ENCODE measurements at places on chromosomes 2 and 18. TPM values are rescaled to one million over a fixed set of nuclear protein-coding genes. Genes with fewer than 3 reads are reported as not detected.

DNA sequence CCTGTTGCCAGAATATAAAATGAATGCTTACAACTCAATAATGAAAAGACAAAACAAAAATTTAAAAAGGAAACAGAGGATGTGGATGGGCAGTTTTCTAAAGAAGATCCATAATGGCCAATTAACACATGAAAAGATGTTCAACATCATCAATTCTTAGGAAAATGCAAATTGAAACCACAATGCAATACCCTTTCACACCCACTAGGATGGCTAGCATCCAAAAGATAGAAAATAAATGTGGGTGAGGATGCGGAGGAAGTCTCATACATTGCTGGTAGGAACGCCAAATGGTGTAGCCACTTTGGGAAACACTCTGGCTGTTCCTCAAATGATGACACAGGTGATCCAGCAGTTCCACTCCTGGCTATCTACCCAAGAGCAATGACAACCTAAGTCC lies 130.5 kb downstream of the TNS1 start:
- H3K27ac ChIP-seq, result no peak overlapping the region
- DNase-seq, result no peak
- H3K36me3 ChIP-seq, result peaks cover 6% of the 10 kb centered on the region
- H3K27me3 ChIP-seq, result no peaks in the 10 kb centered on the region
- H3K4me1 ChIP-seq, result no peaks in the 10 kb centered on the region

DNA sequence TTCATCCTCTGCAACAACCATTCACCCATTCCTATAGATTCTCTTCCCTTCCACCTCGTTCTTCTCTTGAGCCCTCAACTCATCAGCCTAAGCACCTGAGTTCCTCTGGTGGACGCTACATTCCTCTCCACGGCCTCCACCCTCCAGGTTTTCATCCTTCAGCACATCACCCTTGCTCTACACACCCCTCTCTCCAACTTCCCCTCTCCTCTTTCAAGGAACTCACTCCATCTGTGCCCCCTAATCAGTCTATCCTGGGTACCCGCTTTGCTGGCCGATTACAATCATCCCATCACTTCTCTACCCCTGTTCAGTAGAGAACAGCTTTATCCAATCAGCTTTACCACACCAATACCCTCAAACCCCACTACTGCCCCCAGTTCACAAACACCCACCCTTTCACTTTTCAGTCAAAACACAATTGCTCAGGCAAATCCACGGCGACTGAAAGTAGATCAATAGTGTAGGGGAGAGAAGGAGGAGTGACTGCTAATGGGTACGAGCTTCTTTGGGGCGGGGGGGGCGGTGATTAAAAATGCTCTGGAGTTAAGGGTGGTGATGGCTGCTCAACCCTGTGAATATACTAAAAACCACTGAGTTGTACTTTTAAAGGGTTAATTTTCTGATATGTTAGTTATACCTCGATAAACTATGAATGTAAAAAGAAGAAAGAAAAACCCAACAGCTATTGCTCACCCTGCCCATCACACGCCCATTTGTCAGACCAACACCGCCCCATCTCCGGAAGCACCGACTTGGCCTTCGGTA lies 857 bp downstream of the DYM start:
- H3K4me1 ChIP-seq, result peaks cover 25% of the 10 kb centered on the region
- H3K36me3 ChIP-seq, result no peaks in the 10 kb centered on the region
- no peaks in the 10 kb centered on the region for H3K27me3 ChIP-seq
- peak overlapping the region; percentile 67 for H3K4me3 ChIP-seq

The FABP1 gene
- not detected for total RNA-seq

DNA sequence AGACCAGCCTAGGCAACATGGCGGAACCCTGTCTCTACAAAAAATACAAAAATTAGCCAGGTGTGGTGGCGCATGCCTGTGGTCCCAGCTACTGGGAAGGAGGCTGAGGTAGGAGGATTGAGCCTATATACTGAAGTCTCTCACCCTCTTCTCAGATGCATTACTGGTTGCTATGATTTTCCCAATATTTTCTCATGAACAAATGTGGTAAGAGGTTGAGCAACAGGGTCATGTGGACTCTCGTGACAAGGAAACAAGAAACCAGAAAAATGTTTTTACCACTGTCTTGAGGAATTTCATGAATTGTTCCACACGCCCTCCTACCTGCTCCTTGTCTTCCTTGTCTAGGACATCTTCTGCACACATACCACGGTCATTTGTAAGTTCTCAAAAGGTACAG lies 12.4 kb downstream of the LMAN2L start:
- H3K27me3 ChIP-seq, result no peaks in the 10 kb centered on the region
- peaks cover 60% of the 10 kb centered on the region for H3K36me3 ChIP-seq
- no peak overlapping the region for H3K4me3 ChIP-seq
- H3K27ac ChIP-seq, result no peak overlapping the region

GRCh38 chr2:223644136-223644535 lies 42.0 kb upstream of the SCG2 start:
- no peak overlapping the region for H3K27ac ChIP-seq
- no peaks in the 10 kb centered on the region for H3K4me1 ChIP-seq
- H3K4me3 ChIP-seq, result no peak overlapping the region

The PRSS56 gene
- not detected for total RNA-seq

DNA sequence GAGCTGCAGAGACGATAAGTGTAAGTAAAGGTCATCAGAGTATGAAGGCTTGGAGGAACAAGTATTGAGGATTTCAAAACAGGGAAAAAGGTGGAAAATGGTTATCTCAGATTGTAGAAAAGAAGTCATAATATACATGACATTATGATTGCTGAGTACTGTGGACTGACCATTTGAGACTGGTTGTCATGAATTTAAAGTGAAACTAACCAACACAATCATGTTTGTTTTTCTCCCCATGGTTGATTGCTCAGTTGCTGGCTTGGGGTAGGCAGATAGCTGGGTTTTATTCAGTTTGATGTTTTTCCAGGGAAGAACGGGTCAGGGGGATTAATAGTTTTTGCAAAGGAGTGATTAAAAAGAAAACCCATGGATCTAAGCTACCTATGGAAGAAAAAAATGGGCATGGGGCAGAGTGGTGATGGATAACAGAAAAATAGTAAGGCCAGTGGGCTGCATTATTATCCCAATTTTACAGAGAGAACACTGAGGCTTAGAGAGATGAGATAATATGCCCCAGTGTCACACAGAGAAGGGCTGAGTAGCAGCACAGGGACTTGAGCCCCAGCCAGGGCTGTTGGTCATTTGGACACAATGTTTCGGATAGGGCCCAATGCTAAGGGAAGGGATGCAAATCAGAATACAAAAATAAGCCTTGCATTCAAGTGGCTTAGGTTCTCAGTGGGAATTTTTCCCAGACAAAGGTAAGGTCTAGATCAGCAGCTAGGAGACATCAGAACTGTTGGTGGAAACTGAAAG lies 885.7 kb downstream of the DCC start:
- H3K27me3 ChIP-seq, result no peaks in the 10 kb centered on the region
- no peak overlapping the region for H3K27ac ChIP-seq
- no peaks in the 10 kb centered on the region for H3K4me1 ChIP-seq
- H3K4me3 ChIP-seq, result no peak overlapping the region
- no peaks in the 10 kb centered on the region for H3K36me3 ChIP-seq

The BMP10 gene
- not detected for total RNA-seq

DNA sequence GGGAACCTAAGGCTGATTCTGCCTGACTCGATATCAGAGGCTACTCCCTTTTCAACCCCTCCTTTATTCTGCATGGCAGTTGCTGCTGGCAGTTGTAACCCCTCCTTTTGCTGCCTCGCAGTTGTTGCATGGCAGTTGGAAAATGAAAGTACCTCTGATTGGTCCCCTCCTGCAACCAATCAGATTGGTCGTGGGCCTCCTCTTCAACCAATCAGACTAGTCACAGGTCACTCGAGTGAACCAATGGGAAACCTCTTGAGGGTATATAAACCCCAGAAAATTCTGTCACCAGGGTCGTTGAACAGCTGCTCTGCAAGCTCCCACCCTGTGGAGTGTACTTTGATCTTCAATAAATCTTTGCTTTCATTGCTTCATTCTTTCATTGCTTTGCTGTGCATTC lies 294.3 kb upstream of the SLC8A1 start:
- no peaks in the 10 kb centered on the region for H3K27me3 ChIP-seq
- H3K4me3 ChIP-seq, result no peak overlapping the region
- no peak for DNase-seq
- H3K27ac ChIP-seq, result no peak overlapping the region

DNA sequence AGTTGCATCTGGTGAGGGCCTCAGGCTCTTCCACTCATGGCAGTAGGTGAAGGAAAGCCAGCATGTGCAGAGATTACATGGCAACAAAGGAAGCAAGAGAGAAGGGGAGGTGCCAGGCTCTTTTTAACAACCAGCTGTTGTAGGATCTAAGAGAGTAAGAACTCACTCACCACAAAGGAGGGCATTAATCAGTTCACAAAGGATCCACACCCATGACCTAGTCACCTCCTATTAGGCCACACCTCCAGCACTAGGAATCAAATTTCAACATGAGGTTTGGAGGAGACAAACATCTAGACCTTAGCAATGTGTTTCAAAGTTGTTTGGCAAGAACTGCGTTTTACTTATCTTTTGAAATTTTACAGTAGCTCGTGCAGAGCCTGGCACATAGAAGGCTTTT lies 20.5 kb upstream of the REG3A start:
- no peak overlapping the region for H3K4me3 ChIP-seq
- no peaks in the 10 kb centered on the region for H3K36me3 ChIP-seq
- H3K4me1 ChIP-seq, result no peaks in the 10 kb centered on the region
- no peaks in the 10 kb centered on the region for H3K27me3 ChIP-seq
- no peak for DNase-seq

The OBSL1 gene
- total RNA-seq, result 29.0 TPM

DNA sequence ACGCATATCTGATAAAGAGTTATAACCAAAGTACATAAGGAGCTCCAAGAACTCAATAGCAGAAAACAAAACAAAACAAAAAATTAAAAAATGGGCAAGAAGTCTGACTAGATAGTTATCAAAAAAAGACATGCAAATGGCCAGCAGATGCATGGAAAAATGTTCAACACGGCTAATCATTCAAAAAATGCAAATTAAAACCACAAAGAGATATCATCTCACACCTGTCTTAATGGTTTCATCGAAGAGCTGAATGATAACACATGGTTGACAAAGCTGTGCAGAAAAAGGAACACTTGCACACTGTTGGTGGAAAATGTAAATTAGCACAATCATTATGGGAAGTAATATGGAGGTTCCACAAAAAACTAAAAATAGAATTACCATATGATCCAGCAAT lies 751.3 kb upstream of the POU3F3 start:
- peaks cover 6% of the 10 kb centered on the region for H3K36me3 ChIP-seq
- H3K27me3 ChIP-seq, result peaks cover 50% of the 10 kb centered on the region
- no peak overlapping the region for H3K4me3 ChIP-seq
- no peak overlapping the region for H3K27ac ChIP-seq
- no peak for DNase-seq

GRCh38 chr2:209368914-209369313 lies 54.9 kb upstream of the MAP2 start:
- H3K36me3 ChIP-seq, result peaks cover 7% of the 10 kb centered on the region
- peaks cover 28% of the 10 kb centered on the region for H3K4me1 ChIP-seq

The ENOSF1 gene
- total RNA-seq, result 111 TPM

GRCh38 chr2:68362069-68362468 lies 3.0 kb upstream of the PLEK start:
- no peak overlapping the region for H3K4me3 ChIP-seq
- H3K4me1 ChIP-seq, result no peaks in the 10 kb centered on the region
- H3K27me3 ChIP-seq, result no peaks in the 10 kb centered on the region
- no peak overlapping the region for H3K27ac ChIP-seq

The TUBB8B gene
- total RNA-seq, result not detected

DNA sequence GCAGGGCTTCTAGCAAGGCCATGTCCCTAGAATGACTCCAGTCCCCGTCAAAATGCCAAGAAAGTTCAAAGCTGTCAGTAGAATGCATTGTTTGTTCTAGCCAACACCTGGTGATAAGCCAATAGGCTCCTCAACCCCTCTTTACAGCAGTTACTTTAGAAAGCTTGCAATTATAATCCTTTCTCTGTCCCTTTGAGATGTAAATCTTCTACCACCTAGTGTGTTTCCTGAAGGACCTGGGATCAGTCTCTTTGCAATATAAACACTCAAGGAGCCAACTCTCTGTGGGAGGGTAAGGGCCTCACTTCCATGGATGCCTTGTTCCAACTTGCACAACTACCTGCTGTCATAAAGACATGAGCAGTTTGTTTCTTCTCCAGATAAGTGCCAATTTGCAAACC lies 301.8 kb downstream of the NBAS start:
- no peak overlapping the region for H3K4me3 ChIP-seq
- no peaks in the 10 kb centered on the region for H3K4me1 ChIP-seq
- H3K27me3 ChIP-seq, result no peaks in the 10 kb centered on the region
- H3K27ac ChIP-seq, result no peak overlapping the region

The DSG2 gene
- total RNA-seq, result 106 TPM

- H3K36me3 ChIP-seq, result peaks cover 7% of the 10 kb centered on the region
- no peaks in the 10 kb centered on the region for H3K4me1 ChIP-seq
- H3K4me3 ChIP-seq, result no peak overlapping the region
- H3K27ac ChIP-seq, result no peak overlapping the region
These were observed 194.9 kb upstream of the BOD1L2 start for GRCh38 chr18:56952026-56952425.

DNA sequence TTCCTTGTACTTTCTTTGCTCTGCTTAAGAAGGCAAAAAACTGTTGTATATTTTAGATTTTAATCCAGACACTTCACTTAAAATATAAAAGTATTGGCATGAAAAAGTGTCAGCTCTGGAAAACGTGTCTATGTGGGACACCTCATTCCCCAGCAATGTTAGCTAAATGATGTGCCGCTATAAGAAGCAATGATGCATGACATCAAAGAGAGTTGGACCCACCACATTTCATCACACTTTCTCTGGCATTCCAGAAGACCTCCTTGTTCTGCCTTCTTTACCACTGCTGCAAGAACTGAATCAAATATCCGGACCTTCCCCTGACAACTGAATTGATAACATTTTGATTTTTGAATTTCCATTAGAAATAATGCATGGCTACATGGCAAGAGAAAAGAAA lies 242.4 kb upstream of the TANK start:
- no peak overlapping the region for H3K4me3 ChIP-seq
- H3K27me3 ChIP-seq, result no peaks in the 10 kb centered on the region
- H3K4me1 ChIP-seq, result no peaks in the 10 kb centered on the region

DNA sequence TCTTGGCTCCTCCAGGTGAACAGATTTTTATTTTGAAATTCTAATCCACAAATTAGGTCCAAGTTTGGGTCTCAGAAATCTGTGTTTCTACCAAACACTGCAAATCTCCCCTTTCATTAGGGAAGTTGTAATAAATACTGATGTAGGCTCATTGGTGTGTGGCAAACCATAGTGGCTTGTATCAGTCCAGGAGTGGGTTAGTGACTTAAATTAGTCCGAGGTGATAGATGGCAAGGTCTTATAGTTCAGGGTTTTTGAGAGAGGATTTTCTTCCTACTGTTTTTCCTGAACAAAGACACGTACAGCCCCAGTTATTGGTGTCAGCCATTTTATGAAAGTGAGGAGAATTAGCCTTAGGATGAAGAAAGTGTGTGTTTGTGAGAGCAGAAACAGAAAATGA lies 74.6 kb downstream of the RPRM start:
- H3K4me1 ChIP-seq, result peaks cover 9% of the 10 kb centered on the region
- no peak overlapping the region for H3K4me3 ChIP-seq
- H3K36me3 ChIP-seq, result no peaks in the 10 kb centered on the region
- no peak overlapping the region for H3K27ac ChIP-seq
- no peak for DNase-seq
- H3K27me3 ChIP-seq, result no peaks in the 10 kb centered on the region

The LIMS3 gene
- total RNA-seq, result 1.5 TPM

The TCF7L1 gene
- total RNA-seq, result 1.1 TPM

Measured in MCF 10A (cell line).